ENCODE measurements at places on chromosomes 7 and 10.

- no peak for DNase-seq
Measured at GRCh38 chr7:94700926-94701554, 45.1 kb upstream of the SGCE start.

GRCh38 chr7:32428546-32428945, 61.6 kb downstream of the LSM5 start:
- no peak for DNase-seq

DNA sequence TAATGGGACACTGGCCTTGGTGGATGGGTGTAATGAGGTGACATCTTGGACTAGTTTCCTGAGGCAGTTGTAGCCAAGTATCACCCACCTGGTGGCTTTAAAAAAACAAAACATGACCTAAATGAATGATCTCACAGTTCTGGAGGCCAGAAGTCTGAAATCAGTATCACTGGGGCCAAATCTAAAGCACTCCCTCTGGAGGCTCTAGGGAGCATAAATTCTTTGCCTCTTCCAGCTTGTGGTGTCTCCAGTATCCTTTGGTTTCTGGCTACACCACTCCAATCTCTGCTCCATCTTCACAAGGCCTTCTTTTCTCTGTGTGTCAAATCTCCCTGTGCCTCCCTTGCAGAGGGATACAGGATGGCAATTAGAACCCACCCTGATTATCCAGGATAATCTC, 342.9 kb downstream of the CALN1 start:
- DNase-seq: no peak

DNA sequence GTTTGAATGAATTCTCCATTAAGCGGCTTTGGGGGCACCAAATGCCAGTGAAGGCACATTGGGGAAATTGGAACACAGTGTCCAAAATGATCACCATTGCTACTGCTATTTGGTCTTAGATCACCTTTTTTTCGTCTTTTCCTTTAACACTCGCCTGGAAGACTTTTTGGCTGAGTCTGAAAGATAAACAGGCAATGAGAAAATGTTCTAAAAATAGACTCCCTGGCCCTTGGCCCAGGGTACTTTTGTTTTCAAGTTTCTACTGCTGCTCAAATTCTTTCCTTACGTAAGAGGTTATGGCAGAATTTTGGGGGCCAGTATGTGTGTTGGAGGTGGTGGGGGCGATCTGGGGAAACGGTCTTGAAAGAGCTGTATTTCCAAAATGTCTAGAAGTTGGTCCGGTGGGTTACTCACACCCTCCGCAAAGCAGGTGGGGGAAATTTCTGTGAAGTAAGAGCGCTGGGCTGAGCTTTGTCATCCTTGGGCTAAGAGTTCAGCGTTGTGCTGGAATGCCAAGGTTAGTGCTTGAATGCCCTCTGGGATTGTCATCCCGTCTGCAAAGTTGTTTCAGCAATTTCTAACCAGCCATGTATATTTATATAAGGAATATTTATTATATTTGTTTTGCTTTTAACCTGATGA, 1.3 kb upstream of the ITPRIP start:
- DNase-seq: peak; percentile 90

- DNase-seq: no peak
Measured at GRCh38 chr10:120783867-120784266, 67.3 kb upstream of the WDR11 start.

DNA sequence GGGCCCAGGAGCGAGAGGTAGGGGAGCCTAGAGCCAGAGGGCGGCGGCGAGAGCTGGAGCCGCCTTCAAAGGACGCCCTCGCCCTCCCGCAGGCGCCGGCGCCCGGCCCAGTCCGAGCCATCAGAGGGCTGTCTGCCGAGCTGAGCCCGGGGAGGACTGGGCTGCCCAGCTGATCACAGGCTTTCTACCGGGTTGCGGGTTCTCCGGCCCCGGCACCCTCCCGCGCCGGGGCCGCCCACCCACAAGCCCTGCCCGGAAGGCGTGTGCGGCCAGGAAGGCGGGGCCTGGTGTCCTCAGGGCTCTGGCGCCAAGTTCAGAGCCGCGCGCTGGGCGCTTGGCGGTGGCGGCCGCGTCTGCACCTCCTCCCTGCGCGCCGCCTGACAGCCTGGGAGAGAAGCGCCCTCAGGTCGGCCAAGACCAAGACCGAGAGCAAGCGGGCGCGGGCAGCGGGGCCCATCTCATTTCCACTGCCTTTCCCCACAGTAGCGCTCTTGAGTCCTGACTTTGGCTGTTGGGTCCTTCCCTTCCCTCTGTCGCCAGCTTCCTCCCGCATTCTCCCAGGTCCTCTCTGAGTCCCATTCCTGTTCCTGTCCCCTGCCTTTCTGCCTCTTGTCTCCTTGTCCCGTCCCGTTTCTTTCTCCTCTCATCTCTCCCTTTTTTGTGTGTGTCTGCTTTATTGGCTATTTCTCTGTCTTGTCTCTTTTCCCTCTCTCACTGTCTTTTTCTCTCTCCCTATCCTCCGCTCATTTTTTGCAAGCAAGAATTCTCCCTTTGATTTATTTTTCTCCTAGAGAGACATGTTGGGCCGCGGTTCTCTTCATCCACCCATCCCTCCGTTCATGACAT, 60.6 kb upstream of the MSMB start:
- DNase-seq: peak; percentile 82

GRCh38 chr7:130814778-130815335, 80.8 kb upstream of the KLF14 start:
- DNase-seq: peak; percentile 49

- DNase-seq: no peak
Measured at GRCh38 chr10:34670081-34670480, 145.0 kb downstream of the PARD3 start.

DNA sequence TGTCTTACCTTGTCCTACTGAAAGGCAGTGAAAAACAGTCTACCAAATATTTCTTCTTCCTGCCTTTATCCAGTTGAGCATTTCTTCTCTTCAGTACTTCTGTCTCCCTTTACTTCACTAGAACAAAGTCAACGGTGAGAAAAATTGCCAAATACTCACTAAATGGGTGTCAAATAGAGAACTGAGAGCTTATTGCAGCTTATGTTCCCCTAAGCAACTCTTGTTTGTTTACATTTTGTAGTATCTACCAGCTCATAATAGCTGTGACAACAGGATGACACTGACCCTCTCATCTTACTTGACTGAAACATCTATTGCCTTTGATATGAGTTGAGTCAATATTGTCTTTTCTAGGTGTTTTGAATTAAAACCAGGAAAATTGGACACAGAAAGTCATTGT, 327.9 kb upstream of the SORCS1 start:
- DNase-seq: no peak

GRCh38 chr7:33981671-33982424, 76.5 kb downstream of the BMPER start:
- DNase-seq: no peak

GRCh38 chr10:1520909-1521565, 216.3 kb downstream of the ADARB2 start:
- no peak for DNase-seq

GRCh38 chr7:91264046-91264923, at the start of gene FZD1:
TSS of gene FZD1 (plus strand) at chr7:91264433. CDS start at chr7:91264881, 448 bp downstream.
- DNase-seq: peak; percentile 100

DNA sequence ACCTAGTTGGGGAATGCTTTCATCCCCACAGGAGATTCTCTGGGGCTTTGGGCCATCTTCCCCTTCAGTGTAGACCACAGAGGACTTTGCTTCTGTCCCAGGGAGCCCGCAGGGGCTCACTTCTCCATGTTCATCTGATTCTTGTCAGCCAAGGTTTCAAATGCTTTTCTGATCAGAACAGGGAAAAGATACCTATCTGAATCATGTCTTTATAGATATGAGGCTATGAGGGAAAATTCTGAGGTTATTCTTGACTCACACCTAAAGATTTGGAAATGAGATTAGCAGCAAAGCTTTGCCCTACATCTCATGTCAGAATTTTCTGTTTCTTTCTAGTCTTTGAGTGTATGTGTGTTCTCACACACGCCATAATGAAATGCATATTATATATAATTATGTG, 53.3 kb downstream of the FIGNL1 start:
- no peak for DNase-seq

DNA sequence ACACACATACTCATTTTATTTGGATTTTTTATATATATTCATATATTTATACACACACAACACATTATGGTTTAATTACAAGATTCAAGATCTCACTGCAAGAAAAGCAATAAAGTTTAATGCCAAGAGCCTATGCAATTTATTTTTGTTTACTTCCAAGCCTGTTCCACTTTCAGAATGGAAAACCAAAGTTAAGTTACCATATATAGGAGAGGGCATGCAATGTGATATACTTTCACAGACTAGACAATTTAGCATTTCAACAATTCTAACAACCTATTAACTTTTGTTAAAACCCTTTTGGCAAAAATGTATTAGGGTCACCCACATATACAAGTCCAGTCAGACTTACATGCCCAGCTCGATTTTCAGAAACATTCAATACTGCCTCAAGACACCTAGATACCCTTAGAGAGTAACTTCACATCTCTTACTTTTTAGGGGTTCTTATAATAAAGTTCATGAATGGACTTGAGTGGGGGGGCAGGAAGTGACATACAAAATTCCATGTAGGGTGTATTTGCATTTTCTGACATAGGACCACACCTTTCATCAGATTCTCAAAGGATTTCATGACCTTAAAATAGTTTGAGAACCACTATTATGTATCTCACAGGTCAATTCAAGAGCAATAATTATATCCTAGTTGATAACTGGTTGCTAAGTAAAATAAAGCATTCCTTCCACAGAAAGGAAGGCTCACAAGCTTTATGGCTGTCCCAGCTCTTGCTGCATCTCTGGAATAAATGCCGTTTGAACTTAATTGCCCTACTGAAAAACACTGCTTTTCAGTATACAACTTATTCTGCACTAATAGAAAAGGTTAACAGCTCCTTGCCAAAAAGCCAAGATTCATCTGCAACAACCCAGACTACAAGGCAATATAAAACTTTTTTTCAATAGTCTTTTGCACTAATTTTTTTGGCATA, 2.5 kb downstream of the P4HA1 start:
- DNase-seq: peak; percentile 52

GRCh38 chr7:122256046-122256445, 48.5 kb downstream of the FEZF1 start:
- no peak for DNase-seq

DNA sequence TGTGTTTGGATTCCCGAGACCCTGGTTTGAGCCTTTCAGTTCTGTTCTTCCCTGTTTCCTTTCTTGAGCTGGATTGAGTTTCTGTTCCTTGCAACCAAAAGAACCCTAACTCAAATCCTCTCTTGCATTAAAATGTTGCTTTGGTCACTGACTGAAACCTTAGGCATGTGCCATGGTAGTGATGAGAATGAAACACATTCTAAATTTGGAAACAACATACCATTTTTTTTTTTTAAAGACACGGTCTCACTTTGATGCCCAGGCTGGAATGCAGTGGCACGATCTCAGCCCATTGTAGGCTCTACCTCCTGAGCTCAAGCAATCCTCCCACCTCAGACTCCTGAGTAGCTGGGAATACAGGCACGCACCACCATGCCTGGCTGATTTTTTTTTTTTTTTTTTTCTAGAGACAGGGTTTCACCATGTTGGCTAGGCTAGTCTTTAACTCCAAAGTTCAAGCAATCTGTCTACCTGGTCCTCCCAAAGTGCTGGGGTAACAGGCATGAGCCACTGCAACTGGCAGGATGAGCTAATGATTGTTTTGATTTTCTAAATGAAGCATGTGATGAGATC, 8.4 kb downstream of the THAP5 start:
- DNase-seq: no peak

DNA sequence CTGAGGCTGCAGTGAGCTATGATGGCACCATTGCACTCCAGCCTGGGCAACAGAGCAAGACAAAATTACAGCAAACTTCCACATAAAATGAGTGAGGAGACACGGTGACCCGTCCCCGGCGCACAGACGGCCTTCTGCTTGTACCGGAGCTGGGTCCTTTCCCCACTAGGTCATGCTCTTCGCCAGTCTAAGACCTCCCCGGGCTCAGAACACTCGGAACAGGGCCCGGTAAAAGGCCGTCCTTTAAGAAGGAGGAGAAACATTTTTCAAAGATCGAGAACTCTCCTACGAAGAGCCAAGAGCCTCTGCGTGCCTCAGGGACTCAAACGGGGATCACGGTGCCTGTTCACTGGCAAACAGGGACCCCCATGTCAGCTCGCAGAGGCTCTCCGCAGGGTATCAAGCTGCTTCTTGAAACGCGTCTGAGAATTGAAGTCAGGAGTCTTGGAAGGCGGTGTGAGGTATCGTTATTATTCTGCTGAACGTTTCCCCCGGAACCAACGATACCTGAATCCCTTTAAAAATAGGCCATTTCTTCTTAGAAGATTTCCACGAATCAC, 9.0 kb downstream of the CARD11 start:
- no peak for DNase-seq

Data from OCI-M1 (cell line).